ENCODE measurements at places on chromosomes 4 and X.

DNA sequence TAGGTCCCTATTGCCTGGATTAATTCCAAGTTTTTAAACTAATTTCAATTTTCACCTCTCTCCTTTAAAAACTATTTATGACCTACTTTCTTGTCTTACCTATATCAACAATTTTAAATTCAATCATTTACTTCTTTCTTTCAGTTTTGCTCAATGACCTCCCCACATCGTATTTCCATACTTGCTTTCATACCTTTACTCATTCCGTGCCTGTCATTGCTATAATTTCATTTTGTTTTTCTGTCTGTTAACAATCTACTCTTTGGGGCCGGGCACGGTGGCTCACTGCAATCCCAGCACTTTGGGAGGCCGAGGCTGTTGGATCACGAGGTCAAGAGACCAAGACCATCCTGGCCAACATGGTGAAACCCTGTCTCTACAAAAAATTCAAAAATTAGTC, 781.1 kb downstream of the FSTL5 start:
- DNase-seq: no peak

GRCh38 chrX:41759817-41760216, 35.8 kb downstream of the GPR82 start:
- no peak for DNase-seq

DNA sequence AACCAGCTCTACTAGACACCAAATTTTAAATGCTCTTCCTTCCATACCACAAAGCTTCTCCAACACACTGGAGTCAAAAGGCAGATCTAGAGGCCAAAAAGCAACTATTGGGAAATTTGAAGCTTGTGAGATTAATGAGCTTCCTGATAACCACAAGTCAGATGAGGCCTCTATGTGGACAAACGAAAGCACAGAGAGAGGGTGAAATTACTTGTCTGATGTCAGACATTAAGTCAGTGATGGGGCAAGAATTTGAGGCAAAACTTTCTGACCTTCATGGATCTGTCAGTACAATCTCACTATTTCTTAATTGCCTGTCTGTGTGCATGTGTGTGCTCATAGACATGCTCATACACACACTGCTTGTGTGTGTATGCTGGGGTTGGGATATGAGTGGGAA, 103.6 kb downstream of the GUCY2F start:
- DNase-seq: no peak

DNA sequence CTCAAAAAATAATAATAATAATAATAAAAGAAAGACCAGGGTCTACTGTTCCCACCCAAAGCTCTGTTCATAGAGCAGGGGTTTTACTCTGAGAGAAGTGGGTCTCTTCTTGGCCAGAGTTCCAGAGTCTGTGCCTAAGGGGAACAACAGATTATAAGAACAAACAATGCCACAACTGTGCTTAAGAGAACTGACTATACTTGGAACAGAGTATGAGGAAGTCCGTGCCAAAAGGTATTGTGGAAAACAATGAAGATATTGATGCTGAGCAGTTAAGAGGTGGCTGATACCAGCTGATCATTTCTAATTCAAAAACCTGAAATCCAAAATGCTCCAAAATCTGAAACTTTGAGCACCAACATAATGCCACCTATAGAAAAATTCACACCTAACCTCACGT, 229.6 kb downstream of the FBXO8 start:
- DNase-seq: no peak

GRCh38 chr4:48772556-48772955, 7.5 kb downstream of the FRYL start:
- no peak for DNase-seq

GRCh38 chr4:153362184-153362583, 17.7 kb downstream of the MND1 start:
- no peak for DNase-seq

DNA sequence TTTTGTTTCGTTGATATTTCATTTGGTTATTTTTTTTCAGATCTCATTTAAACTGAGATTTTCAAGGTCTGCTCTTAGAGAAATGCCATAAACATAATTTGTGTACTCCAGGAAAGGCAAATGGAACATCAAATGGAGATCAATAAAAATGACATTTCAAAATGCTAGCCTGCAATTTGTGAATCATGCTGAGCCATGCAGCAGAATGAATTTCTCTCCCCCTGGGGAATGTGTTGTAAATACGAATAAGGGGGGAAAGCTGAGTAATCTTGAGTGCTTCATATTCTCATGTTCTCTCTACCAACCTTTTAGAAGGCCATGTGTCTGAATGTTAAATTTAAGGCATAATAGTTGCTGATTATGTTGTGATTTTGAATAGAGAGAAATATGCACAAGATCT, 7.8 kb downstream of the ZCCHC4 start:
- DNase-seq: no peak

GRCh38 chrX:27728291-27728690, 79.5 kb upstream of the MAGEB10 start:
- DNase-seq: no peak

GRCh38 chrX:13208281-13208935, 111.4 kb downstream of the ATXN3L start:
- DNase-seq: no peak

DNA sequence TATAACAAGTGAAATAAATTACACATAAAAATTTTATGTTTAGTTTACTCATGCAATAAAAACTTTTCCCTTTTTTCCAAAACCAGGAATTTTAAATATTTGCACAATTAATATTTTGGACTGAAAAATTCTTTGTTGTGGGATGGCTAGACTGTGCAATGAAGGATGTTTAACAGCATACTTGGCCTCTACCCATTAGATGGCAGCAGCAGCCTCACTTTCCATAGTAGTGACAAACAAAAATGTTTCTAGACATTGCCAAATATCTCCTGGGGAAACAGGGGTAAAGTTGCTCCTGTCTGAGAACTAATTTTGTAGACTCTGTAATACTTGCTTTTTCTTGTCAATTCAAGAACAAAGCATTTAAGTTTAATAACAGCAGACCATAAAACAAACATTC, 49.8 kb downstream of the SCLT1 start:
- no peak for DNase-seq

DNA sequence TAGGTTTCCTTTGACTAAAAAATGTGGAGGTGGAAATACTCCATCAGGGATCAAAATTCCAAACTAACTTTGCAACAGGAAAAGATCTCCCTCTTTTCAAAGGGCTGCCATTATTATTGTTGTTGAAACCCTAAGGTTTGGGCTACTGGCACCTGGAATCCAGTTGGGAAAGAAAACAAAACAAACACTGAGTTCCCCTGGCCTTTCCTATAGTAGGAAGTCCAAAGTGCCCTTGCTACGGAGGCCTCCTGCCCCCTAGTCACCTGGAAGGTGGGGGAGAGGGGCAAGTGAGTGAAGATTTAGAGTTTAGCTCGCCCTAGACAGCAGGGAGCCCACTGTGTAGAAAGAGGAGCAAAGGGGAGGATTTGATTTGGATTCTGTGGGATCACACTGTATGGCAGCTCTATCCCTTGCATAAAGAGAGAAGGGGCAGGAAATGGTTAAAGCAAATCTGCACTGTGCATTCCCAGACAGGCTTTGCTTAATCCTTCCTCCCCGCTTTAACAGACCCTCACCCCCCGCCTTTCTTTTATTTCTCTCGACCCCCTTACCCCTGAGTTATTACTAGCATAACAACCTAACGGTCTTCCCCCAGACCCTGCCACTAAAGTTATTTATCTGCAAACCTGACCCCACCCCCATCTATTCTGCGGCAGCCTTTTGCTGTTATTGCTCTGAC, 627 bp upstream of the FAT4 start:
- DNase-seq: no peak

DNA sequence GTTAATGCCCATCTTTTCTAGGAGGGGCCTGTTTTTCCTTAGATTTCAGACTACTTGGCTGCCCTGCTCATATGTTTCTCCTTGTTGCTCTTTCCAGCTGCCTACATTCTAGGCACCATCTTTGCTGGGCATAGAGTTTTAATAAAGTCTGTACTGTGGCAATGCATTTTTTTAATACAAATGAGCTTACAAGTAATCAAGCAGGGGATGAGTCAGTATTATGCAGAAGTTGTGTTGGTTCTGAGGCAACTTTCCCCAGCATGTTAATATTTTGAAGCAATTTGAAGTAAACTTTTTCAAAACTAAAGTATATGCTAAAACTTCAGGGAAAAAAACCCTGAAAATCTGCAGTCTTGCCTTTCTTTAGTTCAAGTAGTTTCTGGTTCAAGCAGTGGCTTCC, 372.0 kb upstream of the GATB start:
- DNase-seq: no peak

DNA sequence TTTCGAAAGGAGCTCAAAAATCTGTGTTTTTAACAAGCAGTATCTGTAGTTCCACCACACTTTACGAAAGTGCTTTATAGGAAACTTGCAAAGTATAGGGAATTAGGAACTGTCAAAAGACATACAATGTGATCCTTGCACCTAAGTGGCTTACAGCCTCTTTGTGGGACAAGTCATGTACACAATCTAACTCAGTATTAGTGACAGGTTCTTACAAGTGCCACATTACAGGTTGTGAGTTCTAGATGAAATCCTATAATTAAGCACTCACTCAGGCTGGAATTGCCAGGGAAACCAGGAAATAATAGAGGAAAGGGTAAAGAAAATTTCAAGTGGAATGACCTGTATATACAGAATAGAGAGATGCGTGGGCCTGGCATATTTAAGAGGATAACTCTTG, 567.3 kb upstream of the ATOH1 start:
- no peak for DNase-seq

DNA sequence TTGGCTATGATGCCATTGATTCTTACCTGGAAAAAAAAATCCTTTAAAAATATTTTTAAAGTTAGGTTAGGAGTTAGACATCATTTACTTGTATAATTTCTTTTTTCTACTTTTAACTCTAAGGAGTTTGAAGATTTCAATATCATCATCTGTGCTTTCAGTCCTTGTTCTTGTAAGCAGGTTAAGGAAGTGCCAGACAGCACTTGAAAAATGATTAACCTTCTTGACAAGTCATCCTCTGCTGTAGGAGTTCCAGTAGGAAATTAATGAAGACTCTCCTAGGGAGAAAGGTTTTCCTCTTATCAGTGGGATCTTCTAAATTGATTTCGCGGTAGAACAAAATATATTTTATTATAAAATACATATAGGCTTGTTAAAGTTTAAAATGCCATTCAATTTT, 29.1 kb upstream of the ANAPC4 start:
- no peak for DNase-seq

DNA sequence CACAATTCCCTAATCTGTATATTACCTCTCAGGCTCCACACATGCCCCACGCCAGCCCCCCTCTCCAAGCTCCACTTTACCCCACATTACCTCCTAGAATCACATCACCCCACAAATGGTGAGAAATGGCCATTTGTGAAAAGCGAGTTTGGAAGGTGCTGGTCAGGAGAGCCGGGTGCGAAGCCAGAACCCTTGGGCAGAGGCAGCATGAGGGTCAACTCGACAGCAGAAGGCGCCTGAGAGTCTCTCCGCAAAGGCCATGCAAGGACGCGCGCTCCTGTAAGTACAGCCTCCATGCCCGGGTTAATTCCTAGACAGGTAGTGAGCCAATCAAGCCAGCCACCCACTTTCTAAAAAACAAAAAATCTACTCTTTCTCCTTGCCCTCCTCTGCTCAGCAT, 42.4 kb downstream of the RHOXF2 start:
- DNase-seq: no peak

GRCh38 chr4:147984065-147984777, 252.3 kb downstream of the ARHGAP10 start:
- DNase-seq: no peak

DNA sequence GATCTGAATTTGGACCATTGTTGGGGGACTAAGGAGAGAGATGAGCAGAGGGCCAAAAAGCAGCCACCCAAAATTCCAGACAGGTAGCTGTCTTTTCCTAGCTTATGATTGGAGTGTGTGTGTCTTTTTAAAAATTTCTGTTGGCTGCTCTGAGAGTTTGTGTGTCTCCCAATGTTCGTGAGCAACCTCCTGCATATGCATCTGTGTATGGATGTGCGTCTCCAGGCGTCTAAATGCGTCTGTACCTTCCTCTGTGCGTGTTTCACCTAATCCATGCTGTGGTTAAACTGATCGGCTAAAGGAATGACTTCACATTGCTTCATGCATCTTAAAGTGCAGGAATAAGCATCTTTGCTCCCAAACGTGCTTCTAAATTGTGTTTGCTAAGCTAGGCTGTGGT, 65.5 kb upstream of the LAS1L start:
- DNase-seq: no peak

DNA sequence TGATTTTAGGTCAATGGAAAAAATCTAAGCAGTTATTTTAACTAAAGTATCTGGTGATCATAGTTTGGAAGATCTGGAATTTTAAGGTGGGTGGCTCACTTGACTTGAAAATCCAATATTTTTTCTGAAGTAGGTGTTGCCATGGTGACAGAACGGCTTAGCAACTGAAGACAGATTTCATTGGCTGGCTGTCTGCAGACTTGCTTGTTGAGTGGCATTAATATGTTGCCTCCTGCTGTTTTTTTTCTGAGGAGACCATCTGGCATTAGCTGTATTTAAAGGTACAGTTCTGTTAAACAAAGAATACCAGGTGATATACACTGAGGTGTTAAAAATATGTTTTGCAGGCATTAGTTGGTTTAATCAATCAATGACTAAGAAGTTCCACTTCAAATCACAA, 19.8 kb downstream of the CPE start:
- DNase-seq: no peak

DNA sequence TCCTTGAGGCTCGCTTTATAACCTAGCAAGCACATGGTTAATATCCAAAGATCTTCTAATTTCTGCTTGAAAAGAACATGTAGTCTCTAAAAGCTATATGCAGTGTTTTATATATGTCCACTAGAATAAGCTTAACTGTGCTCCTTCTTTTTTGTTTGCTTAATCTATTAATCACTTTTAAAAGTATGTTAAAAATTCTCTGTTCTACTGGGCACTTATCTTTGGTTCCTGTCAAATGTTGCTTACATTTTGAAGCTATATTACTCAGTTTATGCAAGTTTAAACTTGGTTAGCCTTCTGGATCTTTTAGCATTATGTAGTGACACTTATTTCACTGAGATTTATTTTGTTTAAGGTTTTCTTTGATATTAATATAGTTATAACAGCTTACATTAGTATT, 32.5 kb downstream of the MAOA start:
- no peak for DNase-seq

All from forelimb muscle (tissue), 1 donor.